ENCODE measurements at places on chromosomes 4 and X.

GRCh38 chr4:10100734-10101216, 15.8 kb downstream of the WDR1 start:
- DNase-seq: no peak

DNA sequence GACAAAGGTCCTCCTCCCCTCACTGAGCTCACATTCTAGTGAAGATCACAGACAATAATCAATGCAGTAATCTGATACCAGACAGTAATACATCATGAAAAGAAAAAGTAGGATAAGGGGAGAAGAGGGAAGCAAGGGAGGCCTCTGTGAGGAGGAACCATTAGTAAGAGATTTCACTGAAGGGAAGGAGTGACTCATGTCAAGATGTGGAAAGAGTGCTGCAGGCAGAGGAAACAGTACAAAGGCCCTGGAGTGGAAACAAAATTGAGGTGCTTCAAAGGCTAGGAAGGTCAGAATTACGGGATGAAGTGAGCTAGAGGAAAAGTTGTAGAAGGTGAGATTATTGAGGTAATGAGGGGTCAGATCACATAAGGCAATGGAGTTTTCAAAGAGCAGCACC, 38.1 kb downstream of the LAMTOR3 start:
- no peak for DNase-seq

DNA sequence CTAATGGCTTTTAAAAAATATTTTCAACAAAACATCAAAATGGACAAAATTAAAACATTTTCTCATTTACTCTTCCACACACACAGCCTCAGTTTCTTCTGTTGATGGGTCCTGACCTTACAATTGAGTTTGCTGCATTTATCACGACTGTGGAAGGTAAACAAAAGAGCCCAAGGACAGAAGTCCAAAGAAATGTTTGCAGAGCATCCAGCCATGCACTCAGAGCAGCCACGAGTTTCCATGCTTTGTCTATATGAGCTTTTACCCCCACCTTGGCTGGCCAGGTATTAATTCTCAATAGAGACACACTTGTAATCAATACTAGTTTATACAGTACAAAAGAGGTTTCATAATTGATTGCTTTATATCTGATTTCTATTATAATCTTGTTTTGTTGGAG, 85.0 kb upstream of the WDFY3 start:
- DNase-seq: no peak

- no peak for DNase-seq
Measured at GRCh38 chr4:7813674-7814073, 126.0 kb downstream of the AFAP1 start.

DNA sequence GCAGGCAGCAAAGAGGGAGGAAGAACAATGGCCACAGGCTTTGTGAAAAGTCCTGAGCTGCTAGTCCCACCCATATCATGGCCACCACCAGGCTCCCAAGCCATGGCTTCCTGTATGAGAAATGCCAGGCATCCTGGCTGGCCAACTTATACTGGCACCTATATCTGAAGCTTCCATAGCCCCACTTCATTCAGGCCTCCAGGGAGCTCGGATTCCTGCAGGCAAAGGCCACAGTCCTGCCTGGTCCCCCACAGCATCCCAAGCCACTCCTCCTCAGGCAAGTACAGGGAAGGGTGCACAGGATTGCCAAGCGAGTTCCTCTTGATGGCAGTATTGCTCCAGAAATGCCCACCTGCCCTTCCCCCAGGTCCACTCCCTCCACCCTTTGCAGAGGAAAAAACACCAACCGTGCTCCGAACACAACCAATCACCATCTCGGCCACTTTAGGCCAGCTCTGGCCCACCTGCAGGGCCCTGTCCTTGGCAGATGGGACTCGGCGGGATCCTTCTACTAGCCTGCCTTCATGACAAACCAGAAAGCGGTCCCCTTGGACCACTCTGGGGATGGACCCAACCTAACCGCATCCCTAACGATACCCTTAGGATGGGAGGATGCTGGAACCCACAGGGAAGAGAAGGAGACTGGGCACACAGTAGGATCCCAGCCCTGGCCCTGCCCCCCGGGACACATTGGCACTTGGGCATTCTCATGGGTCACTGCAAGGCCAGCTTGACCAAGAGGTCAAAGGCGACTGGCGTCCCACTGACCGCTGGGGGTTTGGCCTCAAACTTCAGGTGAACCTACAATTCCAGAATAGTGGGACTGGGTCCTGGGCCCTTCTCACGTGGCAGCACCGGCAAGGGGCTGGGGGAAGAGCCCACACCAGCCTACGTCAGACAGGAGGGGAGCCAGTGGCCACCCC, 220.4 kb upstream of the AGTR2 start:
- no peak for DNase-seq

- no peak for DNase-seq
Measured at GRCh38 chr4:169376421-169376820, 105.7 kb upstream of the SH3RF1 start.

- DNase-seq: no peak
Measured at GRCh38 chrX:17580539-17581152, 156.6 kb upstream of the SCML1 start.

GRCh38 chr4:26233350-26233749, 87.5 kb upstream of the RBPJ start:
- no peak for DNase-seq

DNA sequence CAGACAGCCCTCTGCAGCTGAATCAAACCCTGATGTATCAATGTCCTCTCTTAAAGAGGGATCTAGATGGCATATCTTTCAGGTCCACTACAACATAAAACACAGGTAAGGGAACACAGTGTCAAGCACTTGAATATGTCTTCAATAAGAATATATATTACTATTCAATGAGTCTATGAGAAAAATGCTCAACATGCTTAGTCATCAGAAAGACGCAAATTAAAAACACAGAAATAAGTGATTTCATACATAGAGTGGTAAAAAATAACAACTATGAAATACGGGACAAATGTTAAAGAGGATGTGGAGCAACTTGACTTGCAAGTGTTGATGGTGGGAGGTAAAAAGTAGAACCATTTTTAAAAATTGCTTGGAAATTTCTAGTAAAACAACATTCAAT, 544.6 kb upstream of the HS3ST1 start:
- no peak for DNase-seq

DNA sequence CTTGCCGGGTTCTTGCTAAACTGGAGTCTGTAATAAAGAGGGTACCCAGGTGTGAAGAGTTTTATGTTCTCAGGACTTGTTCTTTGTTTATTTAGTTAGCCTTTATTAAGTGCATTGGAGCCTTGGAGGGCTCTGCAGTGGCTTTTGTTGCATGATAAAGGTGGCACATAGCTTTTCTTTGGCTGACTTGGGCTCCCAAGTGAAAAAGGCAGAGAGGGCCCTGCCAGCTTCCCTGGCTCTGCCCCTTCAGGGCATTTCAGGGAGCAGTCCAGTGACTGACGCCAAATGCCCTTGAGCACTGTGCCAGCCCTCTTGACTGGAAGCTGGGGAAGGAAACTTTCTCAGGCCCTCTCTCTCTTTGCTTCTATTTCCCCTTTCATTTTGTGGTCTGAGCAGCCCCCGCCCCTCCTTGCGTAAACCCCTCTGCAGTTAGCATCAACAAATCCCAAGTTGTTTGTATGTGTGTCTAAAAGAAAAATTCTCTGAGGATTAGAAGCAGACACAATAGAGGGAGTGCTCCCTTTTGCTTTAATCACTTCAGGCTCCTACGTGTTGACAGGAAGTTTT, 152.2 kb downstream of the NHS start:
- DNase-seq: no peak

GRCh38 chrX:468979-469378, 82.3 kb upstream of the PPP2R3B start:
- no peak for DNase-seq

DNA sequence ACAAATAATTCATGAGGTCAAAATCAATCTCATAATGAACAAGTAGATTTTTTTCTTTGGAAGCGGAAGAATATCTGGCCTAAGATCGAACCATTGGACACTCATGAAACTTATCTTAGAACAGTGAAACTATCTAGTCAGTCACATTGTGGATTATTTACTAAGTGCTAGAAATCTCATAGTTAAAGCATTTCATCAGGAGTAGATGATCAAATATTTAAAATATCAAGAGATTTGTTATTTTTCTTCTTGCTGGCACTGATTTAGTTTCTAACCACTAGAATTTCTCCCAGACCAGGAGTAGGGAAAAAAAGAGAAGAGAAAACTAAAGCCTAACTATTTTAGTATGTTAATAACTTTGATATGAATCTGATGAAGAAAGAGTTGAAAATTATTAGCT, 105.5 kb downstream of the SHROOM3 start:
- DNase-seq: no peak

DNA sequence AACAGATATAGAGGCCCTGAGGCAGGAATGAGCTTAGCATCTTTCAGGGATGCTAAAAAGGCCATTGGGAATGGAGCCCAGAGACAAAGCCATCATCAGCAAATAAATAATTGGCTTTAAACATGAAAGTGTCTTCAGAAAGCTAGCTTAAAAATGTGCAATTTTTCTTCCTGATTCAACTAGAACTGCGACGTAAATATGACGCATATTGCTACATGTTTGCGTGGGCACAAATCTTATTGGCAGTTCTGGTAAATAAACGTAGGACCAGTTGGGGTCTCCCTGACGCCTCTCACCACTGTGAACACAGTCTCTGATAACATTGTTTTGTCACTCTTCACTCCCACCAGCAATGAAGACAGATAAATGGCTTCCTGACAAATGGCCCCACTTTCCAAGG, 97.3 kb upstream of the SRD5A3 start:
- DNase-seq: no peak

GRCh38 chr4:67785528-67785927, 31.3 kb upstream of the GNRHR start:
- no peak for DNase-seq

DNA sequence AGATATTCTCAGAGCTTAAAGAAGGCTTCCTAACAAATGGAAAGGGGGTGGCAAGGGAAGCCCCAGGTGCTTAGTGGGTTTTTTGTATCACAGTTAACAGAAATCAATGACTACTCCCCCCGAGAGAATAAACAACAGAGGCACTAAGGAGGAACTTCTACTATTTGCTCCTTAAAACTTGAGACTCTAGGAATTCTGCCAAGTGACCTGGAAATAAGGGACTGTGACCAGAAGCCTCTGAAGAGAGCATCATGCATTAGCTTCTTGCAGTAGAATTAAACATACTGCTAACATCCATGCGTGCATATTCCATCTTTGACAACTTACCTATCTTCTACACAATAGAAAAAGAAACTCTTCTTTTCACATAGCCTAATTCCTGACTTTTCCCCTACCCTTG, 86.8 kb downstream of the CAMK2D start:
- no peak for DNase-seq

DNA sequence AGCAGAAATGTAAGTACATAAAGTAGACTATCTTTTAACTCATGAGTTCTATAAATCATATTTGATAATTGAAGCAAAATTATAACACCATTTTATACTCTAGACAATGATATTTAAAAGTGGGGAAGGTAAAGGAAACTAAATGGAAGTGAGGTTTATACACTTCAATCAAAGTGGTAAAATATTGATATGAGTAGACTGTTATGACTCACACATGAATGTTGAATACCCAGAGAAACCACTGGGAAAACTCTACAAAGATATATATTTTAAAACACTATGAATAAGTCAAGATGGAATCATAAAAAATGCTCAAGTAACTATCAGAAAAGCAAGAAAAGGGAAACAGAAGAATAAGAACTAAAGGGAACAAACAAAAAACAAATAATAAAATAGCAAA, 8.4 kb downstream of the VSIG1 start:
- no peak for DNase-seq

- DNase-seq: no peak
Measured at GRCh38 chr4:141636771-141637460, 533 bp downstream of the IL15 start.

GRCh38 chrX:149871940-149872339, 9.0 kb upstream of the MAGEA8 start:
- peak; percentile 16 for DNase-seq

DNA sequence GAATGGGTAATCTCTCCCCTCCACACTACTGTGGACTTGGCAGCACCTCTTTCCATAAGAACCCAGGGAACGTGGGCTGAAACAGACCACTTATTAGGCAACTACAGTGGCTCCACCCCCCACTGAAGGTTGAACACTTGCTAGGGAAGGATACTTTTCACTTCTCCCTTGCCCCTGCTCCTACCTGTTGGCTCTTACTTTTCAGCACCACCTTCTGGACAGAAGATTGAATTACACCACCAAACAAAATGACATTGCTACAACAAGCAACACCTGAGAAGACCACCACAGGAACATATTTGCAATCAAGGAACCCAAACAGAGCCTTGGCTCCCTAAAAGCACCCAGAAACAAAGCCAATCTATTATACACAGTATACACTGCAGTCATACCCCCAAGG, 132.1 kb upstream of the CXCL13 start:
- no peak for DNase-seq
